ENCODE measurements at places on chromosomes 6 and 20.
A peak's percentile ranks its signal among the peaks of the same experiment; 100 is the strongest.

GRCh38 chr6:28982476-28983266, 22.4 kb downstream of the ZNF311 start:
- no peak for DNase-seq

GRCh38 chr6:80250391-80250997, 144.0 kb downstream of the BCKDHB start:
- DNase-seq = no peak

GRCh38 chr6:35492258-35492973, 4.5 kb downstream of the TEAD3 start:
- no peak for DNase-seq

GRCh38 chr20:63023936-63024571, 17.3 kb upstream of the BHLHE23 start:
- DNase-seq = no peak

GRCh38 chr20:63782051-63782471, 42.5 kb downstream of the SLC2A4RG start:
- DNase-seq = peak; percentile 30

DNA sequence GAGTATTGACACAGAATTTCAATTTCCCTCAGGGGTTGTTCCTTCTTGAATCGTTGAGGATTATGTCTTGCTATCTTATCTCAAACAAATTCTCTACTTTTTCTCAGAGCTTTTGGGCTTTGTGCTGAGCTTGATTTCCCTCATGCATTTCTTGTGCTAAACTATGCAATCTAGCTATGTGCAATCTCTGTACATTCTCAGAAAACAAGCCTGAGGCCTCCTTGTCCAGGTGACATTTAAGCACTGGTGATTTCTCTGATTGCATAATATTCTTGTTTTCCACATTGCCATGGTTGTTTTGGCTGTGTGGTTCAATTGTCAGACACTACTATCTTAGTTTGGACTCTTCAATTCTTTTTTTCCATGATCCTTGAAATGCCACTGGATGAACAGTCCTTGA, 81.2 kb upstream of the MAN1A1 start:
- DNase-seq = no peak

DNA sequence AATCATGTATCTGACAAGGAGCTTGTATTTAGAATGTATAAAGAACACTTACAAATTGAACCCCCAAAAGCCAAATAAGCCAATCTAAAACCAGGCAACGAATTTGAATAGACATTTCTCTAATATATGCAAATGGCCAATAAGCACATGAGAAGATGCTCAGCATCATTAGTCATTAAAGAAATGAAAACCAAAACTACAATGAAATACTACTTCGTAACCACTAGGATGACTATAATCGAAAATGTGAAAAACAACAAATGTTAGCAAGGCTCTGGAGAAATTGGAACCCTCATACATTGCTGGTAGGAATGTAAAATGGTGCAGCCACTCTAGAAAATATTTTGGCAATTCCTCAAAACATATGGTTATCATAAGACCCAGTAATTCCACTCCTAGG, 105.8 kb upstream of the TOP1 start:
- no peak for DNase-seq

- DNase-seq = no peak
These were observed 243.0 kb upstream of the RIN2 start for GRCh38 chr20:19515074-19515473.

DNA sequence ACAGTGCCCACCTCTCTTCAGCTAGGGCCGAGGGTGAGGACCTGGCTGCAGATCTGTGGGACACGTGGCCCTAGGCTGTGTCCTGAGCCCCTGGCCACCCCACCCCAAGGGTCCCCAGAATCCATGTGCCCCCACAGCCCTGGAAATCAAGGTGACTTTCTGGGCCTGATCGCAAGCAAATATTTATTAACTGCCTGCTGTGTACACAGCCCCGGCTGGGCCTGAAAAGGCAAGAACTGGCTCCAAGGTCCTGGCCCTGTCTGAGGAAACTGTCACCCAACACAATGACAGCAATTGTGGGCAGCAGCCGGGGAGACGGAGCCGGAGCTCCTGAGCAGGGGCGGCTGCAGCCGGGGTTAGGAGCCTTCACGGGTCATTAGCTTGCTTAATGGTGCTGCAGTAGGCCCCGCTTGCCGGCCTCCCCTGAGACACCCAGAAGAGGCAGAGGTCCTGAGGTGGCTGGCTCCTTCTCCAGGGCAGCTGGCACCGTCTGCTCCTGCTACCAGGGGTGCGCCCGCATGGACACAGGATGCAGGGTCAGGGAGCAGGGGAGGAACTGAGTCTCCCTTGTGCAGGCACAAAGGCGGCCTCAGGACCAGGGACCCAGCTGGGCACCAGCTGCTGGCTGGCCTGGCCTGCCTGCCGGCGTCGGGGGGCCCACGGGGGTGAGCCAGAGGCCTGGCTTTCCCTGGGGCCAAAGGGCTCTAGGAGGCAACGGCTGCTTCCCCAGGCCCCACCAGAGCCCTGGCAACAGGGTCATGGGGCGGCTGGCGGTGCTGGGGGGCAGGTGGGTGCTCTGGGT, 24.1 kb downstream of the NPEPL1 start:
- no peak for DNase-seq

DNA sequence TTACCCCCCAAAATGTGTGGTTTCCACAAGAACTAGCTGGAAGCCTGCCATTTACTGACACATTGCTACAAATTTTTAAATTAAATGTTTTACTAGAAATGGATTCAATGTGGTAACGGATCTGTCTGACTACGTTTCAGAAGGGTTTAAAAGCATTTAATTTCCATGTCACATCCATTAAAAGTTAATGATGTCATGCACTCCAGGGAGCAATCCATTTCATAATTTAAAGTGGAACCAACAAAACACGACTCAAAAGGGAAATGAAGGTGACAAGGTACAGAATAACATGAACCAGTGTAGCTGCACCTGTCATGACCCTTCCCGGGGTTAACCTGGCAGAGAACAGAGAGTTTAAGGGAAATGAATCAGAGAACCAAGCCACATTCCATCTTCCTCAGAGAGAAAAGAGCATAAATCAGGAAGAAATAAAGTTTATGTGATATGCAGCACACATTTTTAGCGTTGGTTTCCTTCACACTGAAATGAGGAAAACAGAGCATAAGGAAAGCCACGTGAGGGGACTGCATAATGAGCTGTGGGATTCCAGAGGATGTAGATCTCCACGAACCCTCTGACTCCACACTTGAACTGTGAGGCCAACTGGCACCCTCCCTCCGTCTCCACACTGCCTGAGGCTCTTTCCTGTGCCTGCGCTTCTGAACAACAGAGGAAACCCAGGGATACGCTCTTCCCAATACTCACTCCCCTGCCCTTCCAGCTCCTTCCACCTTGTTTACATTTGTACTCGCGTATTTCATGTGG, 170.3 kb upstream of the AHI1 start:
- no peak for DNase-seq

DNA sequence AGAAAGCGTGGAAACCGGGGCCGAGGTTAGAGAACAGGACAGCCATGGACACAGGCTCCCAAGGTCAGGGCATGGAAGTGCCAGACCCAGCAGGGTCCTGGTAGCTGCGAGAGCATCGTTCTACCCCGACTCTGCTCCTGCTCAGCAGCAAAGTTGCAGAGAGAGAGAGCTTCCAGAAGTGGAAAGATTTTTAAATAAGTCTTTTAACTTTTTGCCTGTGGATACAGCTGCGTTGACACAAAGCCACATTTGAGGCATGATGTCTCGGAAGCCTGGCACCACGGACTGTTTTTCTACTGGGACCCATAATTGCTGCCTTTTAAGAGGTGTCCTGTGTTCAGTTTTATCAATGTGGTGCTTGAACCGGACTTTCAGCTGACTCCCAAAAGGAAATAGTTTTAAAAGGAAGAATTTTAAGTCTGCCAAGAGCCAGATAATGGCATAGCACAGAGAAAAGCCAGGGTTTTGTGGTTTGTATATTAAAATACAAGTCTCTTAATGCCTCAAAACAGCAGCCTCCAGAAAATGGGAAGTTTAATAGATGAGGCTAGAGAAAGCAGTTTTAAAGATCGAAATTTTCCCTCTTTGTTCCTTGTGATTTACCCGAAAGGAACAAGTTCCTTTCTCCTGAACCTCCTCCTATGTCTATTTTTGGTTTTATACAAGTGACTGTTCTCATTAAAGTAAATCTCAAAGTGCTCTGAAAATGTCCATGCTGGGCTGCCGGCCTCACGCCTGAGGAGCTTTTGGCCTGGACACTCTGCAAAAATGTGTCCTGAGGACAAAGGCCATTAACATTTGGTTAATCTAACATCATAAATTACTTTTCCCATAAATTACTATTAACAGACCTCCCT, 91.5 kb downstream of the RIN2 start:
- DNase-seq = no peak

DNA sequence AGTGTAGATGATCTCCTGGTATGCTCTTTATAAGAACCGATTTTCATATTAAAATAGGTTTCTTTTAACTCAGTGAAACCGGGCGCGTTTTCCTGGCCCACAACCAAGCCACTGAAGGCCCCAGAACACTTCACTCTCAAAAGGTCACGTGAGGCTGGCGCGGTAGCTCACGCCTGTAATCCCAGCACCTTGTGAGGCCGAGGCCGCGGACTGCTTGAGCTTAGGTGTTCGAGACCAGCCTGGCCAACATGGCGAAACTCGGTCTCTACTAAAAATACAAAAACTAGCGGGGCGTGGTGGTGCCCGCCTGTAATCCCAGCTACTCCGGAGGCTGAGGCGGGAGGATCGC, 402 bp upstream of the TAF8 start:
- no peak for DNase-seq

DNA sequence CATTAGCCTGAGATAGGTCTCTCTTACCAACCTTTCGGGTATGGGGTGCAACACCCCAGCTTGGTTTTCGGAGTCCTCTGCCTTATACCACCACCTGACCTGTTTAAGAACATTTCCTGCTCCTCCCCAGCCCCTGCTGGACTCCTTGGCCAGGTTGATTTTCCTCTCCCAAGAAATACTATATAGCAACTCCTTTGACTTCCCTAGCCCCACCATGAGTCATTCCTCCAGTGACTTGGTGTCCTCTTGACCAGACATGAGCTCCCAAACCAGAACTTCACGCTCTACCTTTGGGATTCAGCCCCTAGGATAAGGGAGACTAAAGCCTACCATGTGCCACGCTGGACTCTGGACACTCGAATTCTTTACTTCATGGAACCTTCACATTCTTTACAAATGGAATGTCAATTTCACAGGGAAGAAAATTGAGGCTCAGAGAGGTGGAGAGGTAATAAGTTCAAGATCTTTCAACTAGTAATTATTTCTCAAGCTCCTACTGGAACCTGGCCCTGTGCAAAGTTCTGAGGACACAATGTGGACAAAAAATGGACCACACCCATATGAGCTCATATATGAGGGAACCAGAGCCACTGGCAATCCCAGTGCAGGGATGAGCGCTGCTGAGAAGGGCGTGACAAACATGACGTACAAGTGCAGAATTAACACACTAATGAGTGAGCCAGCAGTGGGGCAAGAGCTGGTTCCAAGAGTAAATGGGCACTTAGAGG, 48.2 kb downstream of the SIRPA start:
- DNase-seq = no peak

- no peak for DNase-seq
These were observed 9.8 kb upstream of the TOX2 start for GRCh38 chr20:43904827-43905177.

- no peak for DNase-seq
These were observed 34.4 kb upstream of the RAB23 start for GRCh38 chr6:57256541-57256940.

DNA sequence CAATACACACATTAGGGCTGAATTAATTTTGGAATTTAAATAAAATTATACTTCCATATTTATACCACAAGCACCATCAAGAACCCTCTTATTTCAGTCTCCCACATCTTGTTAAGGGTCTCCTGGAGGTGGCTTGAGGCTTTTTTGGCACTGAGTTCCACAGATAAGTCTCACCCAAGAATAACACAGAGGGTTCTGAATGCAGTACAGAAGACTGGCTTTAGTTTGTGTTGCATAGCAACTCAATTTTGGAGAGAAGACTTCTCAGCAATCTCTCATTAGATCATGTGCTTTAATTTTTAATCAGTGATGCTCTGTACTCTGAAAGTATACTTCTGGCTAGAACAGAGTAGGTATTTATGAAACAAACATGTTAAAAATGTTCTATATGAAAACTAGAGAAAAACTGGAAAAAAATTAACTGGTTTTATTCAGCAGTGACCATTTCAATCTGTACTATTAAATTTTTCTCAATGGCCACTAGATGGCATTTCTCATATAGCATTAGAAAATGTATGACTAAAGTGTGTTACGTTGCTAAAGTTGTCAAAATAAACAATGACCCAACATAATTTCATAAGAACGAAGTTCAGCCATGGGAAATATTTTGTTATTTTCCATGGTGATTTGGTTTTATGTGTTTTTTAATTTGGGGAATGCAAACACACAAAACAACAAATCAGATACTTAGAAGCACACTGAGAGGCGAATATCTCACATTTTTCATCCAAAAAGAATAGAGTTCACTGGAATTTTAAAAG, 32.7 kb upstream of the MAP7 start:
- no peak for DNase-seq

- no peak for DNase-seq
These were observed 234.0 kb downstream of the PTPRT start for GRCh38 chr20:42955713-42956112.

DNA sequence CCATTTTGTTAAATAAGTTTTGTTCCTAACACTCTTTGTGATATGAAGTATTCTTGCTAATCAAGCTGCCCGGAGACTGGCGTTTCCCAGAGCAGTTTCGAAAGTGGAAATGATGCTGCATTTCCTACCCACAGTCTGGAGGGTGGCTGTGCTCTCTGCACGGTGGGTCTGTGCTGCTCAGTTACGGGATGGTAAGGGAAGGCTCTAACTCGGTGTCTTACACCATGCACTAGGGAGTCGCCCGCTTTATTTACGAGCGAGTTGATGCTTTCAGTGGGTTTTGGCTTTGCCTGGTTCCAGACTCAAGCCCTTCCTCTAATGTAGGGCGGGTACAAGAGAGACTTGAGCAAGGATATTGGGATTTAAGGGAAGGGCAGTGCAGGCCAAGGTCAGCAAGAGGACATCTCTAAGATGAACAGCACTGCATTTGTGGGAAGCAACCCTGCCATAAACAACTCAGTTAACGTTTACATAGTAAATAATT, 180.1 kb upstream of the AKAP12 start:
- no peak for DNase-seq

DNA sequence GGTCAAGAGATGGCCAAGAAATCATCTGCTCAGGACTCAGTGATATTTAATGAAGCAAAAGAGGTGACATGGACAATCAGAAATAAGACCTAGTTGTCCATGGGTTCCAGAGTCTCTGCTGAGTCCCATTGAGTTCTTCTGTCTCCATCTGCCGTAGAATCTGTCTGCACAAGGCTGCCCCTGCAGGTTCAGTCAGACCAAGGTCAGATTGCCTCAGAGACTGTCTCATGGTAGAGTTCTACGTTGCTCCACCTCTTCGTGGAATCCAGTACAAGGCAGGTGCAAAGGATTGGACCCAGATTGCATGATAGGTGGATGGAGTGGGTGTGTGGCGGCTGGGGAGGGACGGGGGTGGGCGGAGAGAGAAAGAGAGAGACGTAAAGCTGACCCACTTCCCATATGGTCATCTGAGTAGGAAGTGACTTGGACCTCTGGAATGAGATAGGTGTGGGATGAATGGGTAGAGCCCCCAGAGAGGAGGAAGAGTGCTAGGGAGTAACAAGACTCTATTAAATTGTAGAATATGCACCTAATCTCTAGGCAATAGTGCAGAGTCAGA, 75.3 kb downstream of the SOBP start:
- no peak for DNase-seq

Measured in activated CD8-positive, alpha-beta memory T cell treated with anti-CD3 and anti-CD28 coated beads for 1 hour (primary cell).